ENCODE measurements at places on chromosomes 16 and 17.

GRCh38 chr17:19567216-19568015, 33.8 kb downstream of the SLC47A1 start:
- no peak for DNase-seq
- H3K27me3 ChIP-seq, result peaks cover 4% of the 10 kb centered on the region
- no peaks in the 10 kb centered on the region for H3K36me3 ChIP-seq
- no peak overlapping the region for H3K27ac ChIP-seq

DNA sequence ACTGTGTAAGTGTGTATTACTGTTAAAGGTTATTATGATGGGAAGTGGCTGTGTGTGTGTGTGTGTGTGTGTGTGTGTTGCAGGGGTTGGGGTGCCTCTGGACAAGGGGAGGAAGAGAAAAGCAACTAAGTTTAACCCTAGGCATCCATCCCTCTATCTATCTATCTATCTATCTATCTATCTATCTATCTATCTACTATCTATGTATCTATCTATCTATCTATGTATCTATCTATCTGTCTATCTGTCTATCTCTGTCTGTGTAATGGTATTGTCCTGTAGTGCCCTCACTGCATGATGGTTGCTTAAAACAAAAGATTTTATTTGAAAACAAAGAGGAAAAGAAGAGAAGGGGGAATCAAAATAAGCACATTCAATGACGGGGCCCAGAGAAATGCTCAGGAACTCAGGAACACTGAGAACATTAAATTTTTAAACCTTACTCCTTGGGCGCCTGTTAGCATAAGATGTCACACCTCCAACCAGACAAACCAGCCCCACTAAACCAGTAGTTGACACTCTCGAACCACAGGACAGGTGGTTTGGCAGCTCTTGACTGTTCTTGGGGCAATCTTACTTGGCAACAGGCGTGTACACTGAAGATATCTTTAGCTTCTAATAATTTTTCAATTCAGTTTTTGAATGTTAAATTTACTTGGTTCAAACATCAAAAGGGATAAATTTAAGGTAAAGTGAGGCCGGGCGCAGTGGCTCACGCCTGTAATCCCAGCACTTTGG, 5.1 kb upstream of the RPL26 start:
- H3K4me1 ChIP-seq, result peaks cover 9% of the 10 kb centered on the region
- DNase-seq, result no peak
- H3K4me3 ChIP-seq, result no peak overlapping the region
- peak overlapping the region; percentile 29 for H3K27ac ChIP-seq
- H3K27me3 ChIP-seq, result no peaks in the 10 kb centered on the region
- H3K36me3 ChIP-seq, result no peaks in the 10 kb centered on the region

DNA sequence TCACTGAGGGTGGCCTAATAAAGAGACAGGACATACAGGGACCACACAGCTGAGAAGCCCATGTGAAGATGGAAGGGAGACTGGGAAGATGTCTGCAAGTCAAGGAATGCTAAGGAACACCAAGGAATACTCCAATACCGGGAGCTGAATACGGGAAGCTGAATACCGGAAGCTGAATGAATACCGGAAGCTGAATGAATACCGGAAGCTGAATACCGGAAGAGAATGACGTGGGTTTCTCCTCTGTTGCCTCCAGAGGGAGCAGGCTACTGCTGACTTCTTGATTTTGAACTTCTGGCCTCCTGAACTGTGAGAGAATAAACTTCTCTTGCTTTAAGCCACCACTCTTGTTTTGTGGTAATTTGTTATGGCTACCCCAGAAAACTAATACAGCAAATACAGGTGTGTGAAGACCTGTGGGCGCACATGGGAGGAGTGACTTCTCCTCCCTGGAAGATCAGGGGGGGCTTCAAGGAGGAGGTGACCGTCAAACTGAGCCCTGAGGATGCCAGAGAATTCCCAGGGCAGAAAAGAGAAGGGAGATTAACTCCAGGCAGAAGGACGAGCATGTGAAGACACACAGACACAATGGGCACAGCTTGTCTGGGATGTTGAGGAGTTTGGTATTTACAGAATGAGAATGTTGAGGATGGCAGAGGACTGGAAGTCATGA, 259.9 kb downstream of the IRF8 start:
- no peaks in the 10 kb centered on the region for H3K36me3 ChIP-seq
- H3K4me1 ChIP-seq, result no peaks in the 10 kb centered on the region
- DNase-seq, result no peak
- no peak overlapping the region for H3K27ac ChIP-seq
- no peaks in the 10 kb centered on the region for H3K27me3 ChIP-seq
- no peak overlapping the region for H3K4me3 ChIP-seq

DNA sequence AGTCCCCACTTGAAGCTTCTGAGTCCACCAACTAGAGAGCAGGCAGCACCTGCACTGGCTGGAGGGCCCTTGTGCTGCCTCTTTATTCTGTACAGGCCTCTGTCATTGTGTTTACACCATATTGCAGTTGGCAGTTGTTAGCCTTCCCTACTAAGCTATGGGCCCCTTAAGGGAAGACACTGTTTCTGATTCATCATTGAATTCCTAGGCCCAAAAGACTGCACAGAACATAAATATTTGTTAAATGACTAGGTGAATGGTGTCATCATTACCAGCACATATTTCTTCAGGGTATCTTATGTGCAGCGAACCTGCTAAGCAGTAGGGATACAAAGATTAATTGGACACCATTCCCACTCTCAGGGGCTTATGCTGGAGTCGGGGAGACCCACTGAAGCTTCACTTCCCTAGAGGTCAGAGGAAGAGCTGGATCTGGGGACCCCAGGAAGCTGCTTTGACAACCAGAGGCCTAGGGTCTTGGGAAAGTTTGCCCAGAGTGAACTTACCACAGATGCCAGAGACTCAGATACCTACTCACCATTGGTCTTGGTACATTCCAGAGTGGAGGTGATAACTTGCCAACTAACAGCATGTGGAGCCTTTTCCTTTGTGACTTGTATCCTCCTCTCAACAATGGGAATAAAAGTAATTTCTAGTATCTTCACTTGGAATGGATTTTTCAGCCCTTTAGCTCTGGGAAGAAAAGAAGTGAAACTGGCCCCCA, 28.7 kb upstream of the DDX52 start:
- no peak for DNase-seq
- H3K27me3 ChIP-seq, result no peaks in the 10 kb centered on the region
- H3K36me3 ChIP-seq, result no peaks in the 10 kb centered on the region
- H3K4me1 ChIP-seq, result no peaks in the 10 kb centered on the region
- no peak overlapping the region for H3K27ac ChIP-seq

DNA sequence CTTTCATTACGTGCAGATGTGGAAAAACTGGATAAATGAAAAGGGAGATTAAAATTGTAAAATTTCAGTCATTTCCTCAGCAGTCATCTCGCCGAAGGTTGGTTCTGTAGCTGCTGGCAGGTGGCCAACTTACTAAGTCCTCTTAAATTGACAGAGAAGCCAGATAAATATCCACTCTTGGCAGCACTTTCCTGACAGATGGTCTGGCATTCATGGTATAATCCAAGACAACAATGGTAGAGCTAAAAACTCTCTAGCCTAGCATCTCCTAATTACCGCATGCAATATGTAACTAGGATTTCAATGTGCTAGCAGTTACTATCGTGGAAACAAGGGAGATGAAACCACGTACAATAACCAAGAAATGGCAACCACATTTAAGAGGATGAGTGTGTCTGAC, 306.3 kb downstream of the CNTNAP4 start:
- DNase-seq, result no peak
- no peaks in the 10 kb centered on the region for H3K27me3 ChIP-seq
- H3K36me3 ChIP-seq, result no peaks in the 10 kb centered on the region

GRCh38 chr16:71345031-71345430, 13.5 kb upstream of the CALB2 start:
- H3K27ac ChIP-seq, result no peak overlapping the region
- DNase-seq, result no peak
- H3K36me3 ChIP-seq, result no peaks in the 10 kb centered on the region
- no peaks in the 10 kb centered on the region for H3K4me1 ChIP-seq

DNA sequence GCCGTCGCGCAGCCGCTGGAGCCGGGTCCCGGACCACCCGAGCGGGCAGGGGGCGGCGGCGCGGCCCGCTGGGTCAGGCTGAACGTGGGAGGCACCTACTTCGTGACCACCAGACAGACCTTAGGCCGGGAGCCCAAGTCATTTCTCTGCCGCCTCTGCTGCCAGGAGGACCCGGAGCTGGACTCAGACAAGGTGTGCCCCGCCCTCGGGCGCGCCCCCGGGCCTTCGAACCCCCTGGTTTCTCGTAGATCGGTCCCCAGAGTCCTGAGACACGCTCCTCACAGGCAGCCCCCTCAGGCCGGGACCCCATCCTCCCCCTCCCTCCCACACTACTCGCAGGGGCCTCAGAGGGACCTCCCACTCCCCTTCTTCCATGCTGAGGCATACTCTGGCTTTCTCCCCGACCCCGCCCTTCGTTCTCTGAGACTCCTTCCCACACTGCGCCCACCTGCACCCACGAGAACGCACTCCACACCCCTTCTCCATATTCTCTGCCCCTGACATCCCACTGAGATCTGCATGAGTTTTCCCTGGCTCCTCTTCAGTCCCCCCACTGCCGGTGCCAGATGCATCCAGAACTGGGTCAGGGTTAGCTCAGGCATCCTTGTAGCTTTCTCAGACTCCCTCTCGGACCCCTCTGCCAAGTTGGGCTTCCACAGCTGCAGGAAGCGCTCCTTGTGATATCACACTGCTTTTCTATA, 523 bp downstream of the KCTD2 start:
- peaks cover 40% of the 10 kb centered on the region for H3K36me3 ChIP-seq
- peaks cover 23% of the 10 kb centered on the region for H3K4me1 ChIP-seq
- peak overlapping the region; percentile 97 for H3K4me3 ChIP-seq
- peak overlapping the region; percentile 99 for H3K27ac ChIP-seq
- no peaks in the 10 kb centered on the region for H3K27me3 ChIP-seq
